ENCODE measurements at places on chromosomes 1 and 21. TPM values are rescaled to one million over a fixed set of nuclear protein-coding genes. Genes with fewer than 3 reads are reported as not detected.

- peak overlapping the region; percentile 33 for H3K27ac ChIP-seq
- no peak overlapping the region for H3K4me3 ChIP-seq
- H3K27me3 ChIP-seq, result no peaks in the 10 kb centered on the region
- no peaks in the 10 kb centered on the region for H3K4me1 ChIP-seq
- H3K36me3 ChIP-seq, result peaks cover 3% of the 10 kb centered on the region
Measured at GRCh38 chr1:160251687-160252526, 10.4 kb downstream of the DCAF8 start.

DNA sequence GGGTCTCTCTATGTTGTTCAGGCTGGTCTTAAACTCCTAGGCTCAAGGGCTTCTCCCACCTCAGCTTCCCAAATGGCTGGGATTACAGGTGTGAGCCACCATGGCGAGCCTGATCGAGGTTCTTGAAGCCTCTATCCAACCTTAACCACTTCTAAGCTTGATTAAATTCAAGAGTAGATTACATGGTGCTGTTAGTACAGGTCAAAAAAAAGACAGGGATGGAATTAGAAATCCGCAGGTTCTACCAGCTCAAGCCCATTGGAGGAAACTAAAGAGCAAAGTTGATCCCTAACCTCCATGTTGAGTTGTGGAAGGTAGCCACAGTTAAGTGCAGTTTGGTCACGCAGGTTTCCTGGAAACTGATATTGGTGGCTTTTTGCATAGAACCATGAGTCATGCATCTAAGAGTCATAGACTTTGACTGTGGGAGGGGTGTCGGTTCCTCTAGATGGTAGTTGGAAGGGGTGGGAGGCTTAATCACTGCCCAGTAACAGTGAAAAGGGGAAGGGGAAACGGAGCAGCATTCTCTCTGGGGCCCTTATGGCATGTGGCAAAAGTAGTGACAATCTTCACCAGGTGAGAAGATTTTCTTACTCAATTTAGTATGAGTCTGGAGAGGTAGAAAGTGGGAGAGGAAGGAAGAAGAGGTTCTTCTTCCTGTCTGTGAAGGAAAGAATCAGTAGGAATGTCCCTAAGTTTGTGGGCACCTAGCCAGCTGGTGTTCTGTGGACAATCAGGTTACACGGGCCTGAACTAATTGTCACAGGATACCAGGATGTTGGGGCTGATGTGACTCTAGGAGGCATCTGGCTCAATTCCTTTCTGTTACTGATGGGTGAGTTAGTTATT lies 7.0 kb downstream of the CD53 start:
- no peak for DNase-seq
- H3K36me3 ChIP-seq, result no peaks in the 10 kb centered on the region
- H3K27ac ChIP-seq, result no peak overlapping the region
- H3K4me1 ChIP-seq, result no peaks in the 10 kb centered on the region
- no peak overlapping the region for H3K4me3 ChIP-seq
- H3K27me3 ChIP-seq, result no peaks in the 10 kb centered on the region

DNA sequence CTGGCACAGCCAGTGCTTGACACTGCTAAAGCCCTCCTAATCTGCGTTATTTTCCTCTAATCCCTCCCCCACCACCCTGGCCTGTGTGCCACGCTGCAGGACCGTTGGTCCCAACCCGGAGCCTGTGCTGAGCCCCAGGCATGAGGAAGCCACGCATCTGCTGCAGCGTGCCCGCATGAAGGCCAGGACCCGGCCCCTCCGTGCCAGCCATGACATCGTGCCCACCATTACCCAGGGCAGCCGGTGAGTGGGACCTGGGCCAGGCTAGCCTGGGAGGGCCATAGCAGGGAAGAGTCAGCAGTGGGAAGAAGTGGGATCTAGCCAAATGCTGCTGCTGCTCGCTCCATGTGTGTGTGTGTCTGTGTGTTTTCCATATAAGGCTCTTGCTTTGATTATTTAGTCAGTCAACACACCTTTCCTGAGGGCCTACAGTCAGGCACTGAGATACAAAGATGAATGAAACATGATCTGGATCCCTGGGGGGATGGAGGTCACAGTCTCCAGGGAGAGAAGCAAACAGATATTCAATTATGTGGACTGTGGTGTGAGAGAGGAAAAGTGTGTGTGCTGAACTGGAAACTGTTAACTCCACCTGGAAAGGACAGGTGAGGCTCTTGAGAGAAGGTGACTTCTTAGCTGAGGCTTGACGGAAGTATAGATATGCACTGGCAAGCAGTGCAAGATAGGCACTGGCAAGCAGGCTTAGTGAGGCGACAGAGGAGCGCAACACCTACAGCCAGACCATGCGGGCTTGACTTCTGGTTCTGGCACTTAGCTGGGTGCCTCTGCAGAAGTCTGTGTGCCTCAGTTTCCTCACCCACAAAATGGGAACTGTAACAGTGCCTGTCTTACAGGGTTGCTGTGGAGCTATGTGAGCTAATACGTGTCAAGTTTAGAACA lies 15.9 kb downstream of the KIAA1614 start:
- DNase-seq, result no peak
- H3K36me3 ChIP-seq, result no peaks in the 10 kb centered on the region
- peaks cover 3% of the 10 kb centered on the region for H3K4me1 ChIP-seq
- H3K4me3 ChIP-seq, result no peak overlapping the region
- H3K27ac ChIP-seq, result no peak overlapping the region

DNA sequence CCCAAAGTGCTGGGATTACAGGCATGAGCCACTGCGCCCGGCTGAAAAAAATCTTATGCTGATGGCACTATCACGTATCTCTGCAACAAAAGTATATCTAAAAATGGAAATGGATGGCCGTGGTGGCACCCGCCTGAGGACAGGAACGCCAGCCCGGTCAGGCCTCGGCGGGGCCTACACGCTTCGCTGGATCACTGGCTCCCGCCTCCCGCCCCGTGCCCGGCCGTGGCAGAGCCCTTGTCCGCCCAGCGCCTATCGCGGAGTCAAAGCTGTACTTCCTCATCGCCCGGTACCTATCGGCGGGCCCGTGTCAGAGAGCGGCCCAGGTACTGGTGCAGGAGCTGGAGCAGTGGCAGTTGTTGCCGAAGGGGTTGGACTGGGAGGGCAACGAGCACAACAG lies 28.8 kb upstream of the PDPN start:
- no peaks in the 10 kb centered on the region for H3K36me3 ChIP-seq
- H3K4me3 ChIP-seq, result no peak overlapping the region
- no peak overlapping the region for H3K27ac ChIP-seq
- H3K4me1 ChIP-seq, result no peaks in the 10 kb centered on the region
- no peaks in the 10 kb centered on the region for H3K27me3 ChIP-seq

- no peak overlapping the region for H3K4me3 ChIP-seq
- peak; percentile 64 for DNase-seq
- H3K27ac ChIP-seq, result no peak overlapping the region
Measured at GRCh38 chr1:3501856-3502640, 47.6 kb downstream of the ARHGEF16 start.

The CELA3A gene
- total RNA-seq, result not detected

The C8A gene
- total RNA-seq, result not detected

The TCHHL1 gene
- not detected for total RNA-seq

The ARHGEF16 gene
- 6.5 TPM for total RNA-seq

The NBPF6 gene
- not detected for total RNA-seq

DNA sequence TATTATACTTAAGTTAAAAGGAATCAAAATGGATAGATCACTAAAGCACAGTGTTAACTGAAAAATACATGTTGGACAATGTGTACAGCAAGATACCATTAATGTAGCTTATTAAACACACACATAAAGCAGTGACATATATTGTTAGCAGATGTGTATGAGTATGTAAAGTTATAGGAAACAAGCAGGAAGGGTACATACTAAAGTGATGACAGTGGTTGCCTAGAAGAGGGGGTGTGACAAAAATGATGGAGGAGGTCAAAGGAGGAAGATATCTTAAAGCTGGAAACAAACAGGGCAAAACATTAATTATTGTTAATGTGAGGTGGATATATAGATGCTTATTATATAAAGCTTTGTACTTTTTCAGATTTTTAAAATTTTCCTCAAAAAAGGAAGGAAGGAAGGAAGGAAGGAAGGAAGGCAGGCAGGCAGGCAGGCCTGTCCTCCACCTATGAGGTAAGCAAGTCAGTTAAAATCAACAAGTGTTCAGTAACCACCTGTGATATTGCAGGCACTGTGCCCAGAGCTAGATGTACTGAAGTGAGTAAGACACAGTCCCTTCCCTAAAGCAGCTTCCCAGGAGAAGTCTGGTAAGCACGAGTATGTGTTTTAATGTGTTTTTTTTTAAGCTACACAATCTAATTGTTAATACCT lies 252.9 kb upstream of the NR5A2 start:
- H3K36me3 ChIP-seq, result no peaks in the 10 kb centered on the region
- no peaks in the 10 kb centered on the region for H3K27me3 ChIP-seq
- peak; percentile 43 for DNase-seq
- no peak overlapping the region for H3K4me3 ChIP-seq
- no peak overlapping the region for H3K27ac ChIP-seq
- H3K4me1 ChIP-seq, result no peaks in the 10 kb centered on the region

The KCNE2 gene
- not detected for total RNA-seq

The C1orf87 gene
- total RNA-seq, result 10.4 TPM

GRCh38 chr21:39321424-39321823 lies 8.0 kb upstream of the BRWD1 start:
- peaks cover 21% of the 10 kb centered on the region for H3K4me1 ChIP-seq
- DNase-seq, result no peak
- H3K36me3 ChIP-seq, result no peaks in the 10 kb centered on the region
- H3K27me3 ChIP-seq, result no peaks in the 10 kb centered on the region
- H3K27ac ChIP-seq, result no peak overlapping the region

The PALMD gene
- total RNA-seq, result 32.2 TPM

The LCE1A gene
- total RNA-seq, result not detected

GRCh38 chr1:162222014-162222413 lies 152.5 kb downstream of the NOS1AP start:
- no peaks in the 10 kb centered on the region for H3K27me3 ChIP-seq
- H3K4me3 ChIP-seq, result no peak overlapping the region
- DNase-seq, result no peak
- no peak overlapping the region for H3K27ac ChIP-seq
- no peaks in the 10 kb centered on the region for H3K36me3 ChIP-seq
- peaks cover 3% of the 10 kb centered on the region for H3K4me1 ChIP-seq

The CD5L gene
- 0.17 TPM for total RNA-seq

GRCh38 chr1:109239409-109240068 lies 9.8 kb upstream of the CELSR2 start:
- H3K27ac ChIP-seq, result peak overlapping the region; percentile 5
- H3K4me3 ChIP-seq, result no peak overlapping the region
- DNase-seq, result no peak
- no peaks in the 10 kb centered on the region for H3K4me1 ChIP-seq

GRCh38 chr21:32350211-32350980 lies 42.4 kb downstream of the URB1 start:
- no peak overlapping the region for H3K4me3 ChIP-seq
- DNase-seq, result no peak

GRCh38 chr1:173410794-173411236 lies 66.3 kb upstream of the PRDX6 start:
- no peaks in the 10 kb centered on the region for H3K36me3 ChIP-seq
- no peaks in the 10 kb centered on the region for H3K27me3 ChIP-seq
- H3K27ac ChIP-seq, result no peak overlapping the region
- DNase-seq, result no peak

The LRRC38 gene
- not detected for total RNA-seq

The NR5A2 gene
- total RNA-seq, result 3.2 TPM

DNA sequence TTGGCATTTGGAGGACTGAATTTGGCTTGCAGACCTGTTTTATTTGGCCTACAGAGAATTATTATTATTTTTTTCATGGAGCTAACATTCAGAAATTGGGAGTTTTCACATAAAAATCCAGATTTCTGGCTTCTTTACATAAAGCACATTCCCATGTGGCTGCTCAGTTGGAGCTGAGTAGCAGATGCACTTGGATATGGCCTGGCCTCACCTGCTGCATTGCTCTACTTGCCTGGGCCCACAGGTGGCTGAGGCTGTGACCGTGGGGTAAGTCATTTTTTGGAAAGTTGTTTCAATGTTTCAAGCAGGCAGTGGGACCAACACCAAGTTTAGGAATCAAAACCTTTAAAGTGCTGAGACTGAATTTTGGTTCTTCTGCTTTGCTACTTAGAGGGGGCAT lies 56.7 kb downstream of the GADD45A start:
- no peak for DNase-seq
- no peaks in the 10 kb centered on the region for H3K27me3 ChIP-seq
- H3K36me3 ChIP-seq, result no peaks in the 10 kb centered on the region
- no peaks in the 10 kb centered on the region for H3K4me1 ChIP-seq

DNA sequence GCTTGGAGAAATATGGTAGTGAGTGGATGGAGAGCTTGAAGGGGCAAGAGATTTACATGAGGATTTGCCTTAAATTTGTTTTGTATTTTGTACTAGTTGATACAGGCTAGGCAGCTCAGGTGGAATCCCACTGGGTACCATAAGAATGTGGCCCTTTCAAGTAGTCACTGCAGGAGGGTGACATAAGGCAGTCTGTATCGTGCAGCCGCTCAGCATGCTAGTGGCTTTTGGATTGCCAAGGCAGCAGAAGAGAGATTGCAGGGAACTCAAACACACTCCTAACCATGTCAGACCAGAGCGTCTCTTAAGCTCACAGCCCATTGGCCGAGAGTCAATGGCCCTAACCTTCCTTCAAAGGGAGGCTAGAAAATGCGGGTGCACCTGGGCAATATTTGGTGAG lies 420.0 kb downstream of the ADGRL2 start:
- H3K27me3 ChIP-seq, result no peaks in the 10 kb centered on the region
- no peaks in the 10 kb centered on the region for H3K36me3 ChIP-seq
- no peak overlapping the region for H3K4me3 ChIP-seq
- no peak overlapping the region for H3K27ac ChIP-seq
- peaks cover 10% of the 10 kb centered on the region for H3K4me1 ChIP-seq

- H3K36me3 ChIP-seq, result no peaks in the 10 kb centered on the region
- H3K27ac ChIP-seq, result peak overlapping the region; percentile 76
- H3K27me3 ChIP-seq, result no peaks in the 10 kb centered on the region
- H3K4me3 ChIP-seq, result no peak overlapping the region
- peak; percentile 61 for DNase-seq
Measured at GRCh38 chr1:27598902-27599528, 4.9 kb downstream of the AHDC1 start.

GRCh38 chr1:212814537-212815334 lies 23.0 kb downstream of the TATDN3 start:
- H3K27ac ChIP-seq, result no peak overlapping the region
- peaks cover 1% of the 10 kb centered on the region for H3K4me1 ChIP-seq
- no peak for DNase-seq
- H3K4me3 ChIP-seq, result no peak overlapping the region

GRCh38 chr1:169835647-169836046 lies 40.9 kb upstream of the METTL18 start:
- H3K4me1 ChIP-seq, result no peaks in the 10 kb centered on the region
- H3K27me3 ChIP-seq, result no peaks in the 10 kb centered on the region
- H3K36me3 ChIP-seq, result peaks cover 17% of the 10 kb centered on the region
- DNase-seq, result no peak
- H3K4me3 ChIP-seq, result no peak overlapping the region

- H3K4me1 ChIP-seq, result no peaks in the 10 kb centered on the region
- no peaks in the 10 kb centered on the region for H3K36me3 ChIP-seq
- no peaks in the 10 kb centered on the region for H3K27me3 ChIP-seq
- no peak overlapping the region for H3K4me3 ChIP-seq
Measured at GRCh38 chr1:230185076-230186001, 118.3 kb downstream of the GALNT2 start.
